Activated CD4-positive, alpha-beta T cell treated with anti-CD3 and anti-CD28 coated beads for 4 hours (primary cell): ENCODE measurements at places on chromosomes 5 and 9.

DNA sequence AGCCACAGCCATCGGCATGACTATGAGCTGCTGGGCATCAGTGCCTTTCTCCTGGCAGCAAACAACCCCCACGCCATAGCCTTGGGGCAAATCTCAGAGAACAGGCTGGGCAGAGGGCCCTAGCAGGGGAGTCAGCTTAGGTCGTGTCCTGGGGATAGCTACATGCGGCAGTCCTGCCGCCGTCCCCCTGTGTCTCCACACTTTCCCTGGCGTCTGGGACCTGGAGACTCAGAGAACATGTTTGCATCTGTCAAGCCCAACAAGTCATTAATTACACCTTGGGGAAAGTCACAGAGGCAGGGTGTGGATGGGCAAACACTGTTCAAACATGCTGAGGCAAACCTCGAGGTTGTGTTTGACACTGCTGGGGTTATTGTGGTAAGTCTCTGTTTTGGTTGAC is 123.6 kb downstream of the C5orf15 start:
- no peak for DNase-seq

DNA sequence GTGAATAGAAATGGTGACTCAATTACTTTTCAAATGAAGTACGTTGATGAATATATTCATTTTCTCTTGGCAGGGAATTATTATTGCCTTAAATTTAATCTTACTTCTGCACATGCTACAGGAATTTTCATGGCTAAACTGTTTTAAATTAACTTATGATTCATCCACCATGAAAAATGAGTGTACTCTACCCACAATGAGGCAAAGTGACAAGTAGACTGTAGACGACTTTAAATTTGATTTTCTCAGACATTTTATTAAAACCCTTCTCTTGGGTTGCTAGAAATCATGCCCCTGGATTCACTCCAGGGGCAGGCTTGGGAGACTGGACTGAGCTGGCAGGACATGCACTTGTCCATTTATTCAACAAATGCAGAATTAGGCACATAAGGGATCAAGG is 23.5 kb upstream of the ERAP2 start:
- no peak for DNase-seq

GRCh38 chr5:16701134-16702099 is 84.6 kb upstream of the RETREG1 start:
- no peak for DNase-seq

GRCh38 chr9:133932633-133933032 is 59.5 kb downstream of the VAV2 start:
- DNase-seq = no peak

DNA sequence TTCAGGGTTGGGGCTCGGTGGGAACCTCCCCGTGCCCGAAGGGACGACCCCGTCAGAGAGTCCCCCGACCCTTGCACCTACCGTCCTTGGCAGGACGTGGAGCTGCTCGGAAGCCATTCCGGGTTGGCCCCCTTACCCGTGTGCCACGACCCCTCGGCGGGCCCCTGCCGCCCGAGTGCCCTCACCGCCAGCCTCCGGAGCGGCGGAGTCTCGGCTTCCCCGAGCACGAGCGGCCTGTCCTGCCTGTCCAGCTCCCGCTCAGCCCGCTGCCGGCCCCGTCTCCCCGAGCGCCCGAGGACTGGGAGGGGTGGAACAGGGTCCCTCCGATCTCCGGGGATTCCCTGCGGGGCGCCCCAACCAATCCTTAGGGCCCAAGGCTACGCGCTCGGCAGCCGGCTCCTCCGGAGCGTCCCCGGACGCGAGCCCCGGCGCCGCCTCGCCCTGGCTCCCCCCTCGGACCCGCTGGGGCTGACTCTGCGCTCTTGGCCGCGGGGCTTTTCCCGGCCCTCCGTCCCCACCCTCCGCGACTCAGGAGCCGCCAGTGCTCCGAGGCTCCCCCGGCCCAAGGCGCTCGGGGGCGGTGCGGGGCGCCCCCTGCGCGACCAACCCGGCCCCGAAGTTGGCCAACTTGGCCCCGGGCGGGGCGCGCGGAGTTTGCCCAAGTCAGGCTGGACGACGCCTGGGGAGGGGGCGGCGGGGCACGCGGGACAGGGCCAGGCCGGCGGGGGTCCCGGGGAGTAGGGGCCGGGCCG is 654 bp downstream of the ADAMTS2 start:
- DNase-seq = no peak

- no peak for DNase-seq
These were observed 679.8 kb upstream of the FTMT start for GRCh38 chr5:121171834-121172233.
